ENCODE measurements at places on chromosomes 5 and 9. TPM values are rescaled to one million over a fixed set of nuclear protein-coding genes. Genes with fewer than 3 reads are reported as not detected.

GRCh38 chr5:127706691-127707090 lies 3.5 kb downstream of the CCDC192 start:
- no peak for DNase-seq
- no peaks in the 10 kb centered on the region for H3K27me3 ChIP-seq
- H3K4me1 ChIP-seq, result no peaks in the 10 kb centered on the region
- no peak overlapping the region for H3K4me3 ChIP-seq

GRCh38 chr5:110973510-110973909 lies 98.0 kb upstream of the TSLP start:
- H3K4me1 ChIP-seq, result no peaks in the 10 kb centered on the region
- no peak overlapping the region for H3K27ac ChIP-seq
- H3K36me3 ChIP-seq, result no peaks in the 10 kb centered on the region
- DNase-seq, result no peak

The TMEM215 gene
- not detected for polyA plus RNA-seq

- no peaks in the 10 kb centered on the region for H3K36me3 ChIP-seq
- H3K4me1 ChIP-seq, result peaks cover 35% of the 10 kb centered on the region
- no peak overlapping the region for H3K4me3 ChIP-seq
- no peaks in the 10 kb centered on the region for H3K27me3 ChIP-seq
- DNase-seq, result no peak
- no peak overlapping the region for H3K27ac ChIP-seq
These were observed 16.2 kb downstream of the GADD45G start for GRCh38 chr9:89621031-89621430.

The CORO2A gene
- 0.56 TPM for polyA plus RNA-seq

The MAT2B gene
- polyA plus RNA-seq, result 9.8 TPM

The FAM221B gene
- polyA plus RNA-seq, result not detected

- no peak for DNase-seq
- no peaks in the 10 kb centered on the region for H3K36me3 ChIP-seq
- no peak overlapping the region for H3K4me3 ChIP-seq
- H3K27ac ChIP-seq, result peak overlapping the region; percentile 18
- no peaks in the 10 kb centered on the region for H3K27me3 ChIP-seq
These were observed 42.8 kb downstream of the SHB start for GRCh38 chr9:38026021-38026809.
